ENCODE measurements at places on chromosomes 1 and 21.

GRCh38 chr1:112698366-112699310 lies 8.3 kb downstream of the RHOC start:
- DNase-seq: no peak

- no peak for DNase-seq
These were observed 100.5 kb upstream of the NEK7 start for GRCh38 chr1:198056255-198056654.

- DNase-seq: no peak
These were observed 579.6 kb upstream of the ZRANB2 start for GRCh38 chr1:71660411-71660810.

GRCh38 chr1:85607126-85607920 lies 26.8 kb downstream of the CCN1 start:
- DNase-seq: no peak

DNA sequence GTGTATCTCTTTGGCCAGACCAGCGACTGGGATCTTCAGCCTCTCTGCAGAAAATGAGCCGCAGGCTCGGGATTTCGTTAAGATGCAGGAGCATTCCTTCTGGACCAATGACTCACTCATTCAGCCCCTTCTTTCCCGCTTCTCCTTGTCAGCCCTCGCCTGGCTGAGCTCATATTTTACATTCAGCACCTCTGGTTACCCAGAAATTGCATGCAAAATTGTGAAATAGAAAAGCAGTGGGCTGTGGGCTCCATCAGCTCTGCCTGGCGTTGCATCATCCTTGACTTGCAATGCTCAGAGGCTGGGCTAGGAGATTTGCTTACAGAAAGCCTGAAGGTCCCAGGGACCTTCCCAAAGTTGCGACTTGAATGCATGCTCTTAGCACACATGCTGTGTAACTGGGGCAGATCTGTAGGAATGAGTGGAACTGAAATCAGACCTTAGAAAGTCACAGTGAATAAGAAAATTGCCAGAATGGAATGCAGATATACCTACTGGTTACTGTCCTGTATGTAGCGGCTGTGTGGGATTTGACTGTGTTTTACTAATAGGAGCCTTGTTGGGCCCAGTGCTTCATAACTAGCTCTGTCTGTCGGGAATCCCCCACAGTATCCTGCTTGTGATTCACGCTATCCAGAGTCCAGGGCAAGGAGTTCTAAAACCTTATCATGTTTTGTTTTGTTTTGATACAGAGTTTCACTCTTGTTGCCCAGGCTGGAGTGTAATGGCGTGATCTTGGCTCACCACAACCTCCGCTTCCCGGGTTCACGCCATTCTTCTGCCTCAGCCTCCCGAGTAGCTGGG lies 444.8 kb downstream of the KIF26B start:
- DNase-seq: peak; percentile 63

GRCh38 chr1:2330519-2331199 lies 60.7 kb downstream of the MORN1 start:
- no peak for DNase-seq

- DNase-seq: no peak
These were observed 153.3 kb upstream of the C8B start for GRCh38 chr1:57118948-57119603.

GRCh38 chr1:94013367-94013878 lies 104.2 kb upstream of the GCLM start:
- DNase-seq: no peak

DNA sequence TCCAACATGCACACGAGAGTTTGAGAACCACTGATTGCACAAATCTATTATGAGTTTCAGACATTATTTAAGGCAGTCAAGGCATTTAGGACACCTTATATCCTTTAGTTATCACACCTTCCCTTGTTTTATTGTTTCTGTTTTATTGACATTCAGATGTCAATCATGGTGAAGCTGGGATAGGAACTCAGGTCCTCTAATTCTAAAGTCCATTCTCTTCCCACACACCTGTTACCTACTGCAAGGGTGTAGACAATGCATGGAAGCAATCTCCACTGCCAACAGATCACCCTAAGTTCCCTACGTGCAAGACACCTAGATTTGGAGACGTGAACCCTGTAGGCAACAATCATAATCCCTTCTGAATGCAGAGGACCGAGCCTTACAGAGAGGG lies 2.6 kb downstream of the IGSF3 start:
- no peak for DNase-seq

- DNase-seq: no peak
These were observed 717 bp downstream of the UBIAD1 start for GRCh38 chr1:11273595-11274234.

DNA sequence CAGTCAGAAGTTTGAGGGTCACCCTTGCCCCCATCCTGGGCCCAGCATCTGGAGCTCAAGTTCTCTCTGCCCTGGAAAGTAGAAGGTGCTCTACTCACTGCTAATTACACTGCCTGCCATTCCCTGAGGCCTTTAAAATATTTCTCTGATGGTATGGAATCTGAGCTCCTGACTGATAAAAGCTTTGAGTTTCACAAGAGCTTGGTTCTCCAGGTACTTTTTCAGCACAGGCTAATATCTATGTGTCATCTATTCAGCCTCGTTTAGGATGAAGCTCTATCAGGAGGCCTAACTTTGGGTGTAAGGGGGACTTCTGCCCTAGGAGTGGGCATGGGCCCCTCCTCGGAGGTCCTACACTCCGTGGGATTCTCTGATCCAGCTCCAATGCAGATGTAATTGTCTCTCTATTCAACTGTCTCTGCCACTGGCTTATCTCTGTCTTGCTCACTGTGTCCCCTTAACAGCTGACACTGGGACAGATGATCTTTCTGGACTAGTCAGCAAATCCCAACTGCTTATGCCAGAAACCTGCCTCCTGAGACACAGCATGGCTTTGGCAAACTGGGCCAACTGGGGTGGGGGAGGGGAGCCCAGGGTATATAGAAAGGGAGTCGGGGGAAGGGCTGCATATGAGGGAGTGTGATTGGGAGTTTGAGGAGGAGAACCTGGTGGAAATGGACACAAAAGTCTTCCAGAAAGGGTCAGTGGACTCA lies 104.2 kb upstream of the GADD45A start:
- DNase-seq: no peak

- DNase-seq: no peak
These were observed 10.0 kb downstream of the GALNT2 start for GRCh38 chr1:230077011-230077410.

DNA sequence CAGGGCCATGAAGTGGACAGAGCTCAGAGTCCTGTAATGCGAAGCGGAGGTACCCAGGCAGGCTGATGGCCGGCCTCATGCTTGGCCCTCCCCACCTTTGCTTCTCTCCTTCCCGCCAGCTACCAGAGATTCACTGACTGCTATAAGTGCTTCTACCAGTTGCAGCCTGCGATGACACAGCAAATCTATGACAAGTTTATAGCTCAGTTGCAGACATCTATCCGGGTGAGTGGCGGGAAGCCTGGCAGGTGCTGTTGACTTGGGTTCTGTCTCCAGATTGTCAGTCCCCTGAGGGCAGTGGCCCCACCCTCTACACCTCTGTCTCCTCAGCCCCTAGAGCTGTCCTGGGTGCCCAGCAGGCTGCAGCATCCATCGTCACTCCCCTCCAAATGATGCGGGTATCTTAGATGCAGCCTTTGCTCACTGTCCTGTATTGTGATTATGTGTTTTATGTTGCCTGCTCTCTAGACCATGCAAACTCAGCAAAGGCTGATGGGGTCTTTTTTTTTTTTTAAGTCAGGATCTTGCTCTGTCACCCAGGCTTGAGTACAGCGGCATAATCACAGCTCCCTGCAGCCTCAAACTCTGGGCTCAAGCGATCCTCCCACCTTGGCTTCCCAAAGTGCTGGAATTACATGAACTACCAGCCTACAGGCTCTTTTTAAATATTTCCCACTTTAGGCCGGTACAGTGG lies 9.6 kb upstream of the BGLAP start:
- no peak for DNase-seq

- no peak for DNase-seq
These were observed 120.6 kb downstream of the FCRL5 start for GRCh38 chr1:157431751-157432150.

- DNase-seq: no peak
These were observed 80.7 kb downstream of the NDUFS5 start for GRCh38 chr1:39106801-39107327.

GRCh38 chr1:236494586-236495466 lies 29.0 kb upstream of the LGALS8 start:
- DNase-seq: no peak

DNA sequence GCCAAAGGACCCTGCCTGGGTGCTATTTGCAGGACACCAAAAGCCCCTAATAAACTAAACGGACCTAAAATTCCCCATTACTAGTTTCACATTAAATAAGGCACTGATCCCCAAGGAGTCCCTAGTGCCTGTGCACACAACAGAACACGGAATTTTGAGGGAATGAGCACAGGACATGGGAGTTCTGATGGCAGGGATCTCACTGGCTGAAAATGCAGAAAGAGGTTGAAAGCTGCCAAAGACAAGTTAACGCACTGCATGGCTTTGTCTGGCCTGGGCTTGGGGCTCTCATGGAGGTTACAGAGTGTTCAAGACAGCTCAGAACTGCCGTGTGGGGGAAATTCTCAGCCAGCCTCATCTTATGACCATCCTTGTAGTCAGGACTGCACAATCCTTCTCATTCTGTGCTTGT lies 15.6 kb upstream of the ATP1B1 start:
- DNase-seq: no peak

GRCh38 chr1:174678657-174679056 lies 230.9 kb downstream of the GPR52 start:
- DNase-seq: no peak

- DNase-seq: no peak
These were observed 199.9 kb downstream of the LRRC40 start for GRCh38 chr1:70005386-70006034.

DNA sequence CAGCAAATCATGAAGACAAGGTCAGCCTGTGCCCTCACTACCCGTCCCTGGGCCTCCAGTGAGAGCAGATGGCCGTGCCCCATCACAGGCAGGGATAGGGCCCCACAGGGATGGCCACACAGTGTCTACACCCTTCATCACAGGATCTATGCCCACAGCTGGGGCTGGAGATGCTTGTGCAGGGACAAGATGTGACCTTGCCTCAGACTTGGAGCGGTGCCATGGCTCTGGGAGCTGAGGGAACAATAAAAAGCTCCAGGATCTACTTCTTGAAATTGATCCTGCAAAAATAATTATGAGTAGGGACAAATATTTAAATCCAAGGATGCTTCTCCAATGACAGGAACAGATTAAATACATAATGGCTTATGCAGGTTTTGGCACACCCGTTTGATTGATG lies 25.4 kb upstream of the TCEA3 start:
- no peak for DNase-seq

DNA sequence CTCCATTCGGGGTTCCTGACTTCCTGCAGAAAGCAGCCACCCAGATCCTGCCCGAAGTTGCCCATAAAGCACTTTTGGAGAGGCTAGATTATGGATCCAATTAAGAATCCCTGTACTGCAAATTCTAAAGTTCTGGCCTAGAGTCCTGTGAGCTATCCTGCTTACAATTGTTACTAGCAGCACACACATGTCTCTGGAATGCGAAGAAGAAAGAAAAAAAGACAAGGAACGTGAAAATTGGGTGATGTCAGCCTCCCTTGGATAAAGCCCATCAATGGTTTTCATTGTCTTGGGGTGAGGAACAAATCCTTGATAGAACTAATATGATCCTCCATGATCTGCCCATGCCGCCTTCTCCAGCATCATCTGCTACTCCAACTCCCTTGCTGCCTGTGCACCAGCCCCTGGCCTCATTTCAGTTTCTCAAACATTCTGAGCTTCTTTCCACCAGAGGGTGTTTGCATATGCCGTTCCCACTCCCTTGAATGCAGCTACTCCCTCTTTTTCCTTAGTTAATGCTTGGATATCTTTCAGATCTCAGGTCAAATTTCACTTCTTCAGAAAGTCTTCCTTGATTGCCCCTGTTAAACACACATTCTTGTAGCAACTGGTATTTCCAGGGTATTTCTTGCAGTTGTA lies 94.0 kb downstream of the ST6GALNAC5 start:
- DNase-seq: no peak

DNA sequence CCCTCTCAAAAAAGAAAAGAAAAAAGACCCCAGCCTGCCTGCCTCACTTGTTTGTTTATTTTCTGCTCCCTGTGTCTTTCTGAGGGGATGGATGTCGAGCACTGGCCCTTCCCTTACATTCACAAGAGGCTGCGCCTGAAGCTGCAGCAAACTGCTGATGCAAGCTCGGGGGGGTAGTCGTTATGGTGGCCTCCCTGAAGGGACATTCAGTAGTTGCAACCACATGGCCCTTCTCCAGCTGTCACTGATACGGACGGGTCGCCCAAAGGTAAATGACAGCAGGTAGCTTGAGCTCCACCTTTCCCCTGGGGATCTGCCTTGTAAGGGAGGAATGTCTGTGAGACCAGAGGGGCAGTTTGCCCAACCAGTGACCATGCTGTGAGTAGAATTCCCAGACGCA lies 17.7 kb downstream of the PLEKHM2 start:
- no peak for DNase-seq

GRCh38 chr1:154433161-154433764 lies 28.1 kb downstream of the IL6R start:
- DNase-seq: no peak

- no peak for DNase-seq
These were observed 5.8 kb downstream of the PLA2G2A start for GRCh38 chr1:19973616-19974015.

- no peak for DNase-seq
These were observed 2.3 kb upstream of the GRIK3 start for GRCh38 chr1:37036667-37037053.

- DNase-seq: no peak
These were observed 80.8 kb upstream of the GPR52 start for GRCh38 chr1:174366946-174367345.

DNA sequence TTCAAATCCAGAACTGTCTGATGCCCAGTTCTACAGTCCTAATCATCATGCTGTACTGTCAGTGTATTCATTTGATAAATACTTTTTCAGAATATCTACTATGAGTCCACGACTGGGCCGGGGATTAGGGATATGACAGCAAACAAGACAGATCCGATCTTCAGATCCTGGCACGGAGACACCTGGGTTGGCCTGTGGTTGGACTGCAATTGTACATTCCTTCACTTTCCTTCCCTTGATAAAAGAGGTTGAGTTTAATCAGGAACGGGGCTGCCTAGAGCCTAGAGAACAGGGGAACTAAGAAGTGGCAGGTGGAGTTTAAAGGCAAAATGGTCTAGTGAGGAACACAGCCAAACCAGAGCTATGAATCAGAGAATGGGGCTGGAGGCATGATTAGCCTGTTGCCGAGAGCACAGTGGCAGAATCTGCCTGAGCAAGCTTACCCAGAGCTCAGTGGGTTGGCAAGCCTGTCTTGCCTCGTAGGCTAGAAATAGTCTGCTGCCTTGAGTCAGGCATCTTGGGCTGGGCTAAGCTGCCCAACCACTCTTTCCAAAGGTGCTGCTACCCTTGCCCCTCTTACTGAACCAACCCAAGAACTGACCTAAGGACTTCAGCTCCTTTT lies 38.1 kb upstream of the PTCH2 start:
- DNase-seq: no peak

GRCh38 chr1:173295995-173296394 lies 88.9 kb upstream of the TNFSF4 start:
- no peak for DNase-seq

All from GF-D8 (cell line).